ENCODE measurements at places on chromosomes 1 and 21. TPM values are rescaled to one million over a fixed set of nuclear protein-coding genes. Genes with fewer than 3 reads are reported as not detected.

Gene GPR37L1
- not detected for total RNA-seq

Gene FMO5
- 0.77 TPM for total RNA-seq

Gene TSPEAR
- not detected for total RNA-seq

Gene FABP3
- 52.1 TPM for total RNA-seq

Gene LCE3D
- total RNA-seq = not detected

Gene NOL9
- total RNA-seq = 24.6 TPM

Gene PLA2G2D
- total RNA-seq = not detected

Gene CRNN
- not detected for total RNA-seq

Gene LRRC8C
- 9.2 TPM for total RNA-seq

Gene HSF2BP
- total RNA-seq = 1.00 TPM

Gene B3GALT5
- 1.1 TPM for total RNA-seq

Gene SERTAD4
- 0.33 TPM for total RNA-seq
